H7 (cell line): ENCODE measurements at places on chromosomes 12 and 14.

GRCh38 chr12:109760031-109760929 lies 46.7 kb downstream of the FAM222A start:
- peak; percentile 17 for DNase-seq

DNA sequence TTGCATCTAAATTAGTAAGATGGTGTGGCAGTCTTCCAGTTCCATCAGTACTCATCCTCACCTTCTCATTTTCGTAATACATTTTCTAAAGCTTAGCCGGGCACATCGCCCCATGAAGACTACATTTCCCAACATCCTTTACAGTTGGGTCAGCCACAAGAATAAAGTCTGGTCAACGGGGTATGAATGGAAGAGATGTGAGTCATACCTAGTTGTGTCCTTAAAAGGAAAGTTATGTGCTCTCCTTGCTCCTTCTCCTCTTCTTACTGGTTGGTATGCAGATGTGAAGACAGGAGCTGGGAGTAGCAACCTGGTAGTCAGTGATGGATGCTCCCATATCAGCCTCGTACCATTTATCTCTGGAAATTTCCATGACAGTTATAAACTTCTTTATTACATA lies 35.9 kb upstream of the EGLN3 start:
- peak; percentile 39 for DNase-seq

GRCh38 chr12:3755898-3756297 lies 3.0 kb upstream of the CRACR2A start:
- no peak for DNase-seq

- no peak for DNase-seq
Measured at GRCh38 chr12:112979041-112979680, 842 bp downstream of the OAS2 start.

DNA sequence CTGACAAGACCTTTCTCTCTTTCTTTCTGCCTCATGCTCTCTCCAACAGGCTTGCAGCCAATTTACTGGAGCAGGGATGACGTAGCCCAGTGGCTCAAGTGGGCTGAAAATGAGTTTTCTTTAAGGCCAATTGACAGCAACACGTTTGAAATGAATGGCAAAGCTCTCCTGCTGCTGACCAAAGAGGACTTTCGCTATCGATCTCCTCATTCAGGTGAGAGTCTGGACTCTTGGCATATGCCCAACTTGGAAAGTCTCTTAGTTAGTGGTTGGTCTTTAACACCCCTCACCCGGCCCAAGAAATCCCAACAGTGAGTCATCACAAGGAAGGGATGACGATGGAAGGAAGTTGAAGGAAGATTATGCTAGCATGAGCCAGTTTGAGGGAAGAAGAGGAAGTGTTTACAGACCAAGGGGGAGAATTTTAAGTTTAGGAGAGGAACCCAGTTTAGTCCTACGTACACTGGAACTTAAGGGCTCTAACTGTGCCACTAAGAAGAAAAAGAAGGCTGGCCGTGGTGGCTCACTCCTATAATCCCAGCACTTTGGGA lies 189.7 kb downstream of the ETV6 start:
- no peak for DNase-seq

GRCh38 chr14:29321646-29322045 lies 555.1 kb downstream of the FOXG1 start:
- DNase-seq, result no peak

DNA sequence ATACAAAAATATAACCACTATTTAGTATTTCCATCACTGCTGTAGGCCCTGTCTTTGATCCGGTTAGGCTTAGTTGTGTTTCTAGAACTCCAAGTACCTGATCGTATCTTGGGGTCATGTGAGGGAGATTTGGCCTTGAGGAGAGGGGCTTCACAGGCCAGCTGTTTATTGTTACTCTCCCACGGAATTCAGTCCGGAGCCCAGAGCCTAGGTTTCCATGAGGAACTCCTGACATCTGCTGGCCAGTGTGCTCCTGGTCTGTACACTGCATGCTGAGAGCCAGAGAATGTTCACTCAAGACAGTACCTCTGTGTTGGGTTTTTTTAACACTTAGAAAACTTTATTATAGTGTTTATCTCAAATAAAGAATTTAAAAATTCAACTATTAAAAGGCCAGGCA lies 341.0 kb upstream of the TMEM132C start:
- DNase-seq, result peak; percentile 40

DNA sequence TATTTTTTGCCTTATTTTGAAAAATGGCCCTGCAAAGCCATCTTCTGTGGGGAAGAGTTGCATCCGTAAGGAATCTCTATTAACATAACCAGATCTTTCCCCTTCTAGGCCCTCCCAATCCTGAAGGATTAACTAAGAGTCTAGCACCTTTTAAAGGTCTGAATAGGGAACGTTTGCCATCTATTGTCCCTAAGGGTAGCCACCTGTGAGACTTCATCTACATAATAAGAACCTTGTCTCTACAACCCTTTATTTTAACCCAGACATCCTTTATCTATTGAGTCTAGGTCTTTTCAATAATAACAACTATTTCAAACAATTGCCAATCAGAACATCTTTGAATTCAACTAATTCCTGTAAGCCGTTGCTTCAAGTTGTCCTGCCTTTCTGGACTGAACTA lies 4.4 kb downstream of the EDDM3B start:
- no peak for DNase-seq

DNA sequence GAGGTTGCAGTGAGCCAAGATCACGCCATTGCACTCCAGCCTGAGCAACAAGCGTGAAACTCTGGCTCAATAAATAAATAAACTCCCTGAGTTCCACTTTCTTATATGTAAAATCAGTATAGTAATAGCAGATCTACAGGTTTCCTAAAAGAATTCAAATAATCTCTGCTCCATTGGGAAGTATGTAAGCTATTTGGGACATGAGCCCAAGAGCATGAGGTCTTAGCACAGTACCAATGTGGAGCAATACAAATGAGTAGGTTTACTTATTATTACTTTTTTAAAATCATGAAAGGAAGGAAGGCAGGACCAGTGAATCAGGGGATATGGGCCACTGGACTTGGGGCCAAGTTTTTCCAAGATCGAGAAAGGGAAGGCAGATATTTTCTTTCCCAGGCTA lies 216.9 kb upstream of the DIO2 start:
- no peak for DNase-seq

DNA sequence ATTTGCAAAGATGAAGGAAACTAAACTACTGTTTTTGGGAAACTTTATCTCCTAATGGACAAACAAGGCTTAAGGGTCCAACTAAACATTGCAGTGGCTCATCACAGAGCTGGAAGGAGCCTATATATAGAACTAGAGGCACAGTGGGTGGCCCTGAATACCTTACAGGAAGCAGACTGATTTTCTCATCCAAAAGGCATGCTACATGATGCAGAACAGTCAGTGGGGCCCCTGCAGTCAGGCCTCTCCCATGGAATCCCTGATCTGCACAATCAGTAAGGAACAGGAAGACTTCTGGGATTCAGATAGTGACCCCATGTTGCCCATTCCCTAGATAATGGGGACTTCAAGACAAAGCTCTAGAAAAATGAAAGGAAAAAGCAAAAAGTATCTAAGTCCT lies 1.9 kb upstream of the LLPH start:
- DNase-seq, result peak; percentile 16

GRCh38 chr12:25854991-25855390 lies 103.5 kb upstream of the RASSF8 start:
- no peak for DNase-seq

- no peak for DNase-seq
Measured at GRCh38 chr14:83470466-83470865, 1936.8 kb upstream of the SEL1L start.

DNA sequence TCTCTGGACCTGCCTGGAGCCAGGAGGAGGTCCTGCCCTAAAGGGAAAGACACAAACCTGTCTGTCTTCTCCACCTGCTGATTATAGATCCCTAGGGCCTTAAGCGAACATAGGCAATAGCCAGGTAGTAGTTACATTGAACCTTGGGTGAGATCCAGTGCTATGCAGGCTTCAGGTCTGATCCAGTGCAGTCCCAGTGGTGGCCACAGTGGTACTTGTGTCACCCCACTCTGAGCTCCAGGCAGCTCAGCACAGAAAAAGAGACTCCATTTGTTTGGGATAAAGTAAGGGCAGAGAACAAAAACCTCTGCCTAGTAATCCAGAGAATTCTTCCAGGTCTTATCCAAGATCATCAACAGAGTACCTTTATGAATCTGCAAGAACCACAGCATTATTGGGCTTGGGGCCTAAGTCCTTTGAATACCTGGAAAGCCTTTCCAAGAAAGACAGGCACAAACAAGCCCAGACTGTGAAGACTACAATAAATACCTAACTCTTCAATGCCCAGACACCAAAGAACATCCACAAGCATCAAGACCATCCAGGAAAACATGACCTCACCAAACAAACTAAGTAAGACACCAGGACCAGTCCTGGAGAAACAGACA lies 60.4 kb upstream of the KTN1 start:
- no peak for DNase-seq

DNA sequence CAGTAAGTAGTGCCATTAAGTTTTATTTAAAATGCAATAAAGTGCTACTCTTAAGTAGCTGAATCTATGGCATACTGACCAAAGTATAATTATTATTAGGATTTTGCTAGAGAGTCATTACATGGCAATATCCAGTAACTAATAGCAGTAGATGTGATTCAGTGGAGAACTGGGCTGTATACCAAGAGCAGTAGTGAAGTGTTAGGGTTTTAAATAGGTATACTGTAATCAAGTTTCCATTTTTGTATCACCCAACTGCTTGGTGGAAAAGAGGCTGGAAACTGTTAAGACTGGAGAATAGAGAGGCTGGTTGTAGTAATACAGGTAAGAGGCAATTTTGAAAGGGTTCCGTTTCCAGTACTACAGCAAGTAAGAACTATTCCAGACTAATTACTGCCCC lies 13.3 kb upstream of the LLPH start:
- DNase-seq, result no peak

- no peak for DNase-seq
Measured at GRCh38 chr14:32564596-32564995, 235.5 kb downstream of the AKAP6 start.

- DNase-seq, result no peak
Measured at GRCh38 chr12:3061501-3062215, 15.5 kb upstream of the TSPAN9 start.

- DNase-seq, result peak; percentile 59
Measured at GRCh38 chr14:50000380-50001150, 107.7 kb downstream of the ARF6 start.

DNA sequence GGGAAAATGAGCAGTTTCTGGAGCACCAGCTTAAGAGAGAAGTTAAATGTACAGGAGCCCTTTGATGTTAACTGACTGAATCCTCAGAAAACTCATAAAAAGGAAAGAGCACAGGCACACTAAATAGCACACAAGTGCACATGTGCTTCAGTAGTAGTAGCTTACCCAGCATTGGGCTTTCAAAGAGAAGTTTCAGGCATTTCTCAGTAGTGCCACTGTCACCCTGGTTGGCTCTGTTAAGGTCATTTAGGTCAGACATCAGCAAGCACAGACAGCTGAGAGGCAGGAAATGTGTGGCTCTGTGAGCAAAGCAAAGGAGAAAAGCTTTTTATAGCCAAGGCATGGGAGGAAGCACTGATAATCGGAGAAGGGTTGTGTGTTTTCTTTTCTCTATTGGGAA lies 96.3 kb upstream of the HIF1A start:
- DNase-seq, result no peak

- no peak for DNase-seq
Measured at GRCh38 chr14:23661542-23661941, 25.4 kb downstream of the DHRS2 start.

- peak; percentile 77 for DNase-seq
Measured at GRCh38 chr12:51392556-51393237, 1.5 kb upstream of the GALNT6 start.

DNA sequence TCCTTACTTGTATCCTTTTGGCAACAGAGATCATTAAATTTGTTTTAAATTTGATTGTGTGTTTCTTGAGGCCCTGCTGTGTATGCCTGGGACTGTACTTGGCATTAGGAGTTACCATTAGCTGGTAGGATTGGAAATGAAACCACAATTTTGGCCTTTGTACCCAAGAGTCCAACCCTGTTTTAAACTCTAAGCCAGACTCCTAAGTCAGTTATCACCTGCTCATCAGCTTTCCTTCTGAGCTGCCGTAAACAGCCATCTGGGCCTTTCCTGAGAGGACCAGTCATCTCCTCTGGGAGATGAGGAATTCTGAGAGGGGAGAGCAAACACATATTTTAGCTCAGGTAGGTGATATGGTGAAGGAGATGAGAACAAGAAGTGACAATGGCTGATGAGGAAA lies 74.3 kb upstream of the SRSF5 start:
- no peak for DNase-seq

DNA sequence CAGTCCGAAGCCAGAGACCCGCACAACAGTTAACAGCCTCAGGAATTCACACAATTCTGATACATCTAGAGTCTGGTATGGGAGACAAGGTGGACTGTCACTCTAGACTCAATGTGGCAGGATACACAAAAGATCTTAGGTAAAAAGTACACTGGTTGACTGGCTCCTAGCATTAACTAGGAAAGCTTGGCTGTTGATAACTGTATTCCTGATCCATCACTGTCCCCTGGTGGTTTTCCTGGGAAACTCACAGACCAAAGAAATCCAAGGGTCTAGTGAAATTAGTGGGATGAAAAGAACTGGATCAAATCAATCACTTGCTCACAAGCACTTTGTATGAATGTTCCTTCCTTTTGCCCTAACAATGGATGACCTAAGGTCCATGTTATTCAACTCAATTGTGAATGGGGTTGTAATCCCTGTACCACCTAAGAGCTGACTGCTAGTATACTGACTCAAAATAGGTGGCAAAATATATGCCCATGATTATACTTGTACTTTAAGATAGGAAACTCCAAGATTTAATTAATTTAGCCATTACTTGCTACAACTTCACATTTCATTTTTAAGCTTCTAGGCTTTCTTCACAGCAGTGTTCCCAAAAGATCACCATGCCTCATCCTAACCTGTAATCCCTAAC lies 14.0 kb downstream of the NPC2 start:
- DNase-seq, result peak; percentile 71

DNA sequence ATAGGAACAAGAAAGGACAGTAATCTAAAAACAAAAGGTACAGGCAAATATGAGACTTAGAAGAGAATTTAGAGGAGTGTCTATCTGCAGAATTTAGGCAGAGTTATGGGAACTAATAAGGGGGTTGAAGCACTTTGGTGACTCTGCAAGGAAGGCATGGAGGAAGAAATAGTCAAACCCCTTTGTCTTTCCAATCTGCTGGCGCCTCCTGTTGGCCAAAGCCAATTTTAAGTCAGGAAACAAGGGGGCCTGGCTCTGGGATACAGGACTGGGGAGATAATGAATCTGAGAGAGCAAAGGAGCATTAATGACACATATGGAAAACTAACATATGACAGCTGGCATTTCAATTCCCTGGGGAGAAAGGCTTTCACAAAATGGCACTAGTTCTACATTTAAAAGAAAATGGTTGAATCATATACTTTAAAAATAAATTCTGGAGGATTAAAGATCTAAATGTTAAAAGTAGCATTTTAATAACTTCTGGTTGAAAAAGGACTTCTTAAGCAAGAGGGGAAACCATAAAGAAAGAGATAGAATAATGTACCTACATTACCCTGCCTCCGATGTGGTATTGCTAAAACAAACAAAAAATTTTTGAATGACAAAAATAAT lies 48.5 kb upstream of the CSRP2 start:
- DNase-seq, result peak; percentile 82
